ENCODE measurements at places on chromosomes 3 and 15.

GRCh38 chr15:100008258-100008657 is 275.0 kb upstream of the LYSMD4 start:
- no peak for DNase-seq

DNA sequence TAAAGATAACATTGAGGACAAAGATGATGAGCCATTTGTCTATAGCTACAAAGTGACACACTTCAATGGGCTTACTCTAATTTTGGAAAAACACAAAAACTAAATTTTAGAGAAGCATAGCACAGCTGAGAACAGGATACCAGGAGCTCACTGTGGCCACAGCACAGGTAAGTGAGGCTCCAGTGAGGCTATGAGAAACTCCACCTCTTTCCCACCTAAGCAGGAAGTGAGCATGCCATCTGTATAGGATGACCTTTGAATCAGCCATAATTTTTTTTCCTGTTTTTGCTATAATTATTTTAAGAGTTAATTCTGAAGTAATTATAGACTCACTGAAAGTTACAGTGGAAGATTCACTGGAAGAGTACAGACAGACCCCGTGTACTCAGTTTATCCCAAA is 82.1 kb upstream of the DCLK3 start:
- no peak for DNase-seq

- no peak for DNase-seq
Measured at GRCh38 chr15:94047566-94047965, 183.8 kb upstream of the MCTP2 start.

GRCh38 chr3:150936693-150937092 is 31.5 kb upstream of the MINDY4B start:
- no peak for DNase-seq

- peak; percentile 89 for DNase-seq
Measured at GRCh38 chr15:84955089-84955848, 26.4 kb upstream of the PDE8A start.

GRCh38 chr3:47112997-47113396 is 50.9 kb downstream of the SETD2 start:
- DNase-seq: no peak

DNA sequence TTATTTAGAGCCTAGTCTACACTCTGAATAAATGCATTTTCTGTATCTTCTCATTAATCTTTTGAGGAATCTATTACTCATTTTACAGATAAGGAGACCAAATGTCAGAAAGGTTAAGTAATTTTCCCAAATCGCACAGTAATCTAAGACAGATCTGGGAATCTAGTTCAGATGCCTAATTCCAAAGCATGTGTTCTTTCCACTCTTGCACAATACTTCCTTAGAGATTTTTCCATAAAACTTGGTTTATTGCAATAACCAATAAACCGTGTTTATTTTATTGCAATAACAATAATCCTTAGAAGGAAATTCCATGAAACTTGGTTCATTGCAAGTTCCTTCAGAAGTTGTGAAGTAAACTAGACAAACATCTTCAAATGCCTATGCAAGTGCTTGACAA is 17.4 kb upstream of the COL8A1 start:
- DNase-seq: no peak

DNA sequence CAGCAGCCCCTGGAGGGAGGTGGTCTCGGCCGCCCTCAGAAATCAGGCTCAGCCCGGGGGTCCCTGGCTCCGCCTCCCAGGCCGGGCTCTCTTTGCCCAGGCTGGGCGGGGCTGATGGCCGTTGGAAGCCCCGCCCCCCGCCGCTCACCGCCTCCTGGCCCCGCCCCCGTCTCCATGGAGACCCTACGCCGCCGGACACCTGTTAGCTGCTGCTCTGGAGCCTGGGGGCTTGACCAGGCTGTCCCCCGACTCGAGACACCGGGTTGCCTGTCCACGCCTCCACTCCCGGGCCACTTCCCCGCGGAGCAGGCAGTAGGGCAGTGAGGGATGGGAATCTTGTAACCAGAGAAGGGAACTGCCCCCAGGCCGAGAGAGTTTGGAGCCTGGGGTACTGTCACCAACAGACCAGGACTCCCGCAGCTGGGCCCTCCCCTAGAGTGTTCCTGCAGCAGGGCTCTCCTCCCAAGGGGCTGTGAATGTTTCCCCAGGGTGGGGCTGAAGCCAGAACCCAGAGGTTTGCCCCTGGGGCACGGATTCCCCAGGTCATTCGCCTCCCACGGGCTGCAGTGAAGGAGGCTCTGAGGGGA is 27.8 kb upstream of the RPL32 start:
- no peak for DNase-seq

DNA sequence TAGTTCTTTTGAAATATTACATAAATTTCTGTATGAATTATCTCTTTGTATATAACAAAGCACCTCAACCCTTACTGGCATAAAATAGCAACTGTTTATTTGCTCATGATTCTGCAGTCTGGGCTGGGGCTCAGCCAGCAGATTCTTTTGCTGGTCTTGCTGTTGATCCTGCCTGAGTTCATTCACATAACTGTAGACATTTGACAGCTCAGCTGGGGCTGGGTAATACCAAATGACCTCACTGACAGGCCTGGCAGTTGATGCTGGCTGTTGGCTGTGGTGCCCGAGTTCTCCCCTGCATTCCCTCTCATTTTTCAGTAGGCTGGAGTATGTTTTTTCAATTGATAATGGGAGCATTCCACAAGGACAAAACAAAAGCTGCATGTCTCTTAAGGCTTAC is 449.9 kb upstream of the GOLIM4 start:
- peak; percentile 26 for DNase-seq

DNA sequence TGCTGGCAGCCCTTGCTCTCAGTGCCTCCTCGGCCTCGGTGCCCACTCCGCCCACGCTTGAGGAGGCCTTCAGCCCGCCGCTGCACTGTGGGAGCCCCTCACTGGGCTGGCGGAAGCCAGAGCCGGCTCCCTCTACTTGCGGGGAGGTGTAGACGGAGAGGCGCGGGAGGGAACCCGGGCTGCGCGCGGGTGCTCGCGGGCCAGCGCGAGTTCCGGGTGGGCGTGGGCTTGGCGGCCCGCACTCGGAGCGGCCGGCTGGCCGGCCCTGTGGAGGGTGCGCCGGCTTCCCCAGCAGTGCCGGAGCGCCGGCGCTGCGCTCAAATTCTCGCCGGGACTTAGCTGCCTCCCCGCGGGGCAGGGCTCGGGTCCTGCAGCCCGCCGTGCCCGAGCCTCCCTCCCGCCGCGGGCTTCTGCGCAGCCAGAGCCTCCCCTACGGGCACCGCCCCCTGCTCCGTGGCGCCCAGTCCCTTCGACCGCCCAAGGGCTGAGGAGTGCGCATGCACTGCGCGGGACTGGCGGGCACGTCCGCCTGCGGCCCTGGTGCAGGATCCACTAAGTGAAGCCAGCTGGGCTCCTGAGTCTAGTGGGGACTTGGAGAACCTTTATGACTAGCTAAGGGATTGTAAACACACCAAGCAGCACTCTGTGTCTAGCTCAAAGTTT is 231.5 kb downstream of the EFHB start:
- no peak for DNase-seq

Data from Ammon's horn (tissue), 1 donor.